Activated naive CD8-positive, alpha-beta T cell treated with anti-CD3 and anti-CD28 coated beads for 36 hours (primary cell): ENCODE measurements at places on chromosomes 3 and 15.

DNA sequence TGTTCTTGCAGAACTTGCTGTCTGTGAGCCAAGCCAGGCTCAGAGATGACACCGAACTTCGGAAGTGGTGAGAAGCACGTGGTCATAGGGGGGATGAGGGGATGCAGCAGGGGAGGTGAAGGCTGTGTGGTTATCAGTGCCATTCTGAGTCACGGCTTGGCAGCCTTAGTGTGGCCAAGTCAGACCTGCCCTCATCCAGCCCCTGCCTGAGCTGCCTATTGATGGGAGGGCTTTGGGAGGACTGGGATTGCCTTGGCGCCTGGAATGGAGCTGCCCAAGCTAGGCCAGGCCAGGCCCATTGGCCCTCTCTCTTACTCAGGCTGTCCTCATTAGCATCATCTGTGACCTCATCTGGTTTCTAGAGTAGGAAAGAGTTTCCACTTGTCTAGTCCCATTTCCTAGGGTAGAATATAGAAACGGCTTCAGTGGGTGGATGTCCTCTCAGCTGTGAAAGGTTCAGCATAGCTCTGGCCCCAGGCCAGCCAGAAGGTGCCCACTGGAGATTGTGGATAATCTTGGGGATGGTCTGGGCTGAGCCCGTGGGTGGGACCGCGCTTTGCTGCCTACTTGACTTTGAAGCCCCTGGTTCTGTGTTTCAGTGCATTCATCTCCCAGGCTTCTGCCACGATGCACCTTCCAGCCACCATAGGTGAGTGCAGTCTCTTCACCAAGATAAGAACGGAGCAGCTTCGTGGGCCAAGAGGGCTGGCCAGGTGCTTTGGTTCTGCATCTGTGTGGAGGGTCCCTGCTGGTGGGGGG, 7.2 kb downstream of the FAH start:
- H3K27me3 ChIP-seq: no peaks in the 10 kb centered on the region
- peak overlapping the region; percentile 66 for H3K27ac ChIP-seq
- H3K36me3 ChIP-seq: peaks cover 50% of the 10 kb centered on the region
- DNase-seq: peak; percentile 20
- peaks cover 21% of the 10 kb centered on the region for H3K4me1 ChIP-seq

DNA sequence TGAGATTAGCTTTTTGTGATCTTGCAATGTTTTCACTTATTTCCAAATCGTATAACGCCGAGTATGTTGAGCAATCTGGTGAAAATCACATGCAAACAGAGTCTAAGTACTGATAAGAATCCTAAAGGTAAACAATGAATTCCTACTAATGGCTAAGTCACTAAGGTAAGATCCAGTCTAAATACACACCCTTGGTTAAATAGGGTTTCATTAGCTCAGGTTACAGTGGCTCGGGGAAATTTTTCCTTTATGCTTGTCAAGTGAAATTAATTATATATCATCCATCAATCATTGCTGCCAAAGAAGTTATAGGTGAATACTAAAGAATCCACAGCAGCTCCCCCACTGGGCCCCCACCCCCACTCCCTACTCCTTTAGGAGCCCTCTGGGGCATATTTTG, 139.3 kb downstream of the SOX2 start:
- H3K27ac ChIP-seq: no peak overlapping the region
- H3K4me3 ChIP-seq: no peak overlapping the region
- no peaks in the 10 kb centered on the region for H3K36me3 ChIP-seq
- no peaks in the 10 kb centered on the region for H3K4me1 ChIP-seq

DNA sequence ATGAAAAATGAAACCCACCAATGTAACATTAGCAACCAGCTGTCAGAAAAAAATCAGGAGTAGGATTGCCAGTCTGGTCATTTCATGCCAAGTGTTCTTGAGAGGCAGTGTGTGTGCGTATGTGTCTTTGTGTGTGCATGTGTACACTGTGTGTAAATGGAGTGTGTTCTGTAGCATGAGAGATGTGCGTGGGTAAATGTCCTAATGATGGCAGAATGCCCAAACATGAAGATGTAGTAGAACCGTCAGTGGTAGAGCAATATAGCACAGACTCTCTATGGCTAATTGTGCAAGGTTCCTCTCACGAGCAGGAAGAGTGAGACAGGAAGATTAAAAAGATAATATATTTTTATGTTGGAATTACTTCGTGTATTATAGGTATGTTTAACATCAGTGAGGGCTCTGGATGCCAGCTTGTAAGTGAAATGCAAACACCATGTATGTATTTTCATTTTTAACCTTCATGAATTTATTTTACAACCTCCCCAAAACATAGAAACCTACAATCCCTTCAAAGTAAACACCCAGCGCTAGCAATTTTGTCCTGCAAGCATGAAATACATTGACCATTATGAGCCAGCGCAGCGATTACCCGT, 1038.7 kb downstream of the IGSF11 start:
- DNase-seq: no peak
- H3K4me3 ChIP-seq: no peak overlapping the region
- H3K27ac ChIP-seq: no peak overlapping the region
- peaks cover 7% of the 10 kb centered on the region for H3K27me3 ChIP-seq
- no peaks in the 10 kb centered on the region for H3K4me1 ChIP-seq

- H3K27ac ChIP-seq: no peak overlapping the region
- no peak for DNase-seq
- peaks cover 7% of the 10 kb centered on the region for H3K36me3 ChIP-seq
- no peak overlapping the region for H3K4me3 ChIP-seq
Measured at GRCh38 chr3:49715611-49716121, 3.8 kb downstream of the AMIGO3 start.

GRCh38 chr3:45205126-45205525, 21.0 kb downstream of the TMEM158 start:
- H3K27me3 ChIP-seq: peaks cover 14% of the 10 kb centered on the region
- no peaks in the 10 kb centered on the region for H3K4me1 ChIP-seq
- no peak overlapping the region for H3K4me3 ChIP-seq
- DNase-seq: no peak
- H3K27ac ChIP-seq: no peak overlapping the region

GRCh38 chr3:923161-923910, 169.5 kb upstream of the CNTN6 start:
- H3K27ac ChIP-seq: no peak overlapping the region
- H3K4me3 ChIP-seq: no peak overlapping the region
- no peaks in the 10 kb centered on the region for H3K36me3 ChIP-seq
- no peaks in the 10 kb centered on the region for H3K27me3 ChIP-seq

GRCh38 chr3:13135811-13136321, 62.6 kb upstream of the IQSEC1 start:
- H3K36me3 ChIP-seq: no peaks in the 10 kb centered on the region
- no peaks in the 10 kb centered on the region for H3K27me3 ChIP-seq
- no peak overlapping the region for H3K27ac ChIP-seq
- no peak for DNase-seq

DNA sequence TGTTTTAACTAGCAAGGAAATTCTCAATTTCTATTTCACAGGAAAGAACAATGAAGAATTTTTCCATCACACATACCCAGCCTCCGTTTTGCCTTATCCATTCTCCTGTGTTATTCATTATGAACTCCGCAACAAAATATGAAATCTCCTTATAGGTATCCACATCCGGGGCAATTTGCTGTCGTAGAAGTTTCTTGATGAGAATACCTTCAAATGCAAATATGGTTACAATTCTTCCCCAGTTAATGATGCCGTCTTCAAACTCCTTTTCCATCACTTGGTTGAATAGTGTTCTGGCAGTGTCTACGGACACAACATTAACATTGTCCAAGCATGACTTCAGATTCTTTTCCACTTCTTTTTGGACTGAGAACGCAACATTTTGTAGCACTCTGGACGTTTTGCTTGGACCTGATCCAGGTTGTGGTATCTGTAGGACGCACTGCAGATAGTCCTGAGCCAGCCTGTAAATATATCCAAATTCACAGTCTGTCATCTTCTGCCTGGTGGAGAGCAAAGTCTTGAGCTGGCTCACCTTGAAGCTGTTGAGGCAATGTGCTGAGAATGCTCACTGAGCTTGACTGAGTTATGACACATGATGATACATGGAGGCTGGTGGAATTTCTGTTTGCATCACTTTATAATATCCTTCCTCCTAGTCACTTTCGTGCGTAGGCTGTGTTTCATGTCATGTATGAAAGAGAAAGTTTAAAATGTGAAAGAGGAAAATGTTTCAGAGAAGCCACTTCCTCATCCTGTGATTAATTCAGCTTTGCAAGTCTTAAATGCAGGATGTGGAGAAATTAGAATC, at the start of gene BCL2A1:
TSS of gene BCL2A1 (minus strand) at position 573 of the 811 bp plus-strand sequence. CDS start at position 496, 77 bp downstream.
- peak within 1 kb of the TSS; percentile 93 for H3K4me3 ChIP-seq
- H3K4me1 ChIP-seq: peaks cover 46% of the 10 kb centered on the region
- peak within 1 kb of the TSS; percentile 97 for H3K27ac ChIP-seq
- DNase-seq: peak; percentile 72
- peaks cover 44% of the 10 kb centered on the region for H3K36me3 ChIP-seq

- DNase-seq: no peak
- no peaks in the 10 kb centered on the region for H3K27me3 ChIP-seq
- H3K4me3 ChIP-seq: no peak overlapping the region
- H3K4me1 ChIP-seq: no peaks in the 10 kb centered on the region
- H3K36me3 ChIP-seq: no peaks in the 10 kb centered on the region
- no peak overlapping the region for H3K27ac ChIP-seq
Measured at GRCh38 chr3:26100176-26100575, 310.3 kb downstream of the OXSM start.

DNA sequence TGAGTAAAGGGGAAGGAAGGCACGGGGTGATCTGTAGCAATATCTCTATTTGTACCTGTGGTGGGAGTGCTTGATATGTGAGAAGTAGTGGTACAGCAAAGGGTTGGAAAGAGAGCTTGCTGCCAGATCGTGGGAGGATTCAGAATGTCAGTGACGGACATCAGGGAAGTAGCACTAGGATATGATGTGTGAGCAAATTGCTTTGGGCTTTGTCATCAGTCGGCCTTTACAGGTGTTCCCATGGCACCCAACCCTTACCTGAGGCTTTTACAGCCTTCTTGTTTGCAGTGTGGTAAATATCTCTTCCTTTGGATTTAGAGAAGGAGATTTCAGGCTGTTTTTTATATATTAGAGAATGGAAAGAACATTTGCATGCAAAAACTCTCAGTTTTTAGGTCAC, 29.8 kb downstream of the IL1RAP start:
- peaks cover 2% of the 10 kb centered on the region for H3K4me1 ChIP-seq
- H3K27ac ChIP-seq: no peak overlapping the region
- H3K4me3 ChIP-seq: no peak overlapping the region
- DNase-seq: no peak
- no peaks in the 10 kb centered on the region for H3K27me3 ChIP-seq
- H3K36me3 ChIP-seq: peaks cover 2% of the 10 kb centered on the region

DNA sequence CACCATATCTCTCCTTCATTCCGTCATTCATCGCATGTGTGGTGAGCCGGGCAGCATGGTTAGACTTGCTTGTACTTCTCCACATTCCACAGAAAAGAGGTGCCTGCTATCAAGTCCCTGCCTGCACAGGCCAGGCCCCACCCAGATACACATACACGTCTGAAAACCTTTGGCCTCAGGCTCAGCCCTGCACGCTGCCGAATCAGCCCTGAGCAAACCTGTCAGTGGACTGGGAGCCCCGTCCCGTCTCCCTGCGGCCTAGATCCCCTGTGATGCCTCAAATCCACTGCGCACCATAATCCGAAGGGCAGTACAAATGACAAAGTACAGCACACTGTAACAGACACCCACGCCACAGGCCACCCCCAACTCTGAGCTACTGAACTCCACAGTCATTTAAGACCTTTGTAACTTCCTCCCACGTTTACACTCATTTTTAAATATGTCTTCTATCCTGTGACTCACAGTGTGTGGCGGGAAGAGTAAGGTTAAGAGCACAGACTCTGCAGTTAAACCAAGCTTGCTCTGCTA, 67.1 kb downstream of the MB21D2 start:
- peaks cover 3% of the 10 kb centered on the region for H3K36me3 ChIP-seq
- peak; percentile 40 for DNase-seq
- H3K4me3 ChIP-seq: peak overlapping the region; percentile 5

DNA sequence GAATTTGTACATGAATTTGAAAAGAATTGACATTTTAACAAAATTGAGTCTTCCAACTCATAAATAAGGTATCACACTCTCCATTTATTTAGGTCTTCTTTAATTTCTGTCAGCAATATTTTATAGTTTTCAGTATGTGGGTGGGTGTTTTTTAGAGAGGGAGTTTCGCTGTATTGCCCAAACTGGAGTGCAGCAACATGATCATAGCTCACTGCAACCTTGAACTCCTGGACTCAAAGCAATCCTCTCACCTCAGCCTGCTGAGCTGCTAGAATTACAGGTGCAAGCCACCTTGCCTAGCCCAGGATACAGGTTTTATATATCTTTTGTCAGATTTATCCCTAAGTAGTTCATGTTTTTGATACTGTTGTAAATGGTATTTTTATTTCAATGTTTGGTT, 4.6 kb downstream of the WDR93 start:
- H3K27ac ChIP-seq: no peak overlapping the region
- peaks cover 3% of the 10 kb centered on the region for H3K4me1 ChIP-seq
- no peaks in the 10 kb centered on the region for H3K27me3 ChIP-seq
- no peaks in the 10 kb centered on the region for H3K36me3 ChIP-seq
- DNase-seq: no peak

GRCh38 chr15:92616621-92617548, 38.7 kb downstream of the FAM174B start:
- DNase-seq: no peak
- peaks cover 2% of the 10 kb centered on the region for H3K4me1 ChIP-seq
- no peaks in the 10 kb centered on the region for H3K36me3 ChIP-seq
- no peak overlapping the region for H3K27ac ChIP-seq
- no peak overlapping the region for H3K4me3 ChIP-seq
- H3K27me3 ChIP-seq: no peaks in the 10 kb centered on the region

GRCh38 chr3:149296972-149297371, 36.5 kb downstream of the TM4SF18 start:
- H3K27ac ChIP-seq: no peak overlapping the region
- H3K4me1 ChIP-seq: peaks cover 6% of the 10 kb centered on the region
- H3K27me3 ChIP-seq: peaks cover 5% of the 10 kb centered on the region
- H3K4me3 ChIP-seq: no peak overlapping the region
- no peak for DNase-seq

GRCh38 chr3:141969711-141970110, 93.3 kb downstream of the ATP1B3 start:
- H3K36me3 ChIP-seq: peaks cover 6% of the 10 kb centered on the region
- H3K4me1 ChIP-seq: no peaks in the 10 kb centered on the region
- no peak for DNase-seq
- no peaks in the 10 kb centered on the region for H3K27me3 ChIP-seq

DNA sequence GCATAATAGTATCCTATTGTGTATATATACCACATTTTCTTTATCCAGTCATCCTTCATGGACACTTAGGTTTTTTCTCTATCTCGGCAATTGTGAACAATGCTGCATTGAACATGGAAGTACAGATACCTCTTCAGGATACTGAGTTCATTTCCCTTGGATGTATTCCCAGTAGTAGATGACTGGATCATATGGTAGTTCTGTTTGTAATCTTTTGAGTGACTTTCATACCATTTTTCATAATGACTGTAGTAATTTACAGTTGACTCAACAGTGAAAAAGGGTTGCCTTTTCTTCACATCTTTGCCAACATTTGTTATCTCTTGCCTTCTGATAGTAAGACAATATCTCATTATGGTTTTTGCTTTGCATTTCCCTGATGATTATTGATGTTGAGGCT, 21.8 kb downstream of the MYH15 start:
- no peak overlapping the region for H3K27ac ChIP-seq
- DNase-seq: no peak
- H3K4me3 ChIP-seq: no peak overlapping the region
- no peaks in the 10 kb centered on the region for H3K27me3 ChIP-seq
- H3K36me3 ChIP-seq: no peaks in the 10 kb centered on the region
